ENCODE measurements at places on chromosomes 6 and 20. TPM values are rescaled to one million over a fixed set of nuclear protein-coding genes. Genes with fewer than 3 reads are reported as not detected.

The GABRR1 gene
- not detected for polyA plus RNA-seq

The SNAP91 gene
- polyA plus RNA-seq: not detected

The ZNF391 gene
- polyA plus RNA-seq: 2.1 TPM

The LBP gene
- polyA plus RNA-seq: not detected

The PSORS1C1 gene
- polyA plus RNA-seq: 0.94 TPM

The ZBTB12 gene
- polyA plus RNA-seq: not detected

The MCHR2 gene
- not detected for polyA plus RNA-seq

The SYNJ2 gene
- 13.7 TPM for polyA plus RNA-seq

The ELOVL4 gene
- not detected for polyA plus RNA-seq

The PPIL6 gene
- 1.1 TPM for polyA plus RNA-seq

The SMLR1 gene
- polyA plus RNA-seq: not detected

The TUBB2B gene
- 0.55 TPM for polyA plus RNA-seq

The PRICKLE4 gene
- not detected for polyA plus RNA-seq

The SEL1L2 gene
- not detected for polyA plus RNA-seq

The LGSN gene
- not detected for polyA plus RNA-seq

The EPPIN gene
- not detected for polyA plus RNA-seq

The PLA2G7 gene
- not detected for polyA plus RNA-seq

The ADGB gene
- polyA plus RNA-seq: not detected
